ENCODE measurements at places on chromosomes 5 and 9. TPM values are rescaled to one million over a fixed set of nuclear protein-coding genes. Genes with fewer than 3 reads are reported as not detected.

Gene IL4
- not detected for total RNA-seq

Gene GLRA1
- total RNA-seq = not detected

Gene OLFML2A
- 2.1 TPM for total RNA-seq

Gene FAM81B
- not detected for total RNA-seq

Gene SLC36A2
- total RNA-seq = not detected

Gene C9orf153
- total RNA-seq = 1.1 TPM

Gene CDHR2
- total RNA-seq = 0.05 TPM

Gene AGXT2
- total RNA-seq = not detected

Gene ALDOB
- total RNA-seq = not detected

Gene RNF208
- 0.30 TPM for total RNA-seq

Gene IL33
- 470 TPM for total RNA-seq

Gene ZDHHC11
- 2.1 TPM for total RNA-seq

Gene SPATA31A5
- total RNA-seq = not detected

Gene OBP2B
- total RNA-seq = not detected

Gene CORO2A
- total RNA-seq = 0.30 TPM

Gene HRCT1
- total RNA-seq = 0.51 TPM

Gene TBC1D2
- 26.7 TPM for total RNA-seq

Gene SH3RF2
- 7.7 TPM for total RNA-seq

Gene IL9
- total RNA-seq = not detected

Gene MARCHF11
- total RNA-seq = not detected

Gene PTRH1
- total RNA-seq = 9.8 TPM

Gene PHF24
- 0.30 TPM for total RNA-seq

Gene FOXI1
- total RNA-seq = not detected

Gene TPPP
- 0.37 TPM for total RNA-seq

Gene NTRK2
- under 0.01 TPM for total RNA-seq

Gene CDH6
- total RNA-seq = 82.3 TPM

Gene SLCO6A1
- not detected for total RNA-seq

Gene LCN9
- not detected for total RNA-seq

Gene SH2D3C
- 0.18 TPM for total RNA-seq

Gene SLC27A6
- total RNA-seq = under 0.01 TPM

Gene SWI5
- 38.0 TPM for total RNA-seq

Gene ELOVL7
- total RNA-seq = not detected

Gene SPARC
- 3,745 TPM for total RNA-seq

Gene NIPAL4
- 0.14 TPM for total RNA-seq

Gene DNAI1
- total RNA-seq = not detected

Gene LECT2
- total RNA-seq = not detected

Gene PCDHGA1
- total RNA-seq = 0.69 TPM

Gene FKBP15
- total RNA-seq = 18.1 TPM

Gene SLC34A3
- total RNA-seq = not detected

Gene NDOR1
- total RNA-seq = 2.7 TPM

Gene PTGDS
- 21.4 TPM for total RNA-seq

Gene LCN15
- not detected for total RNA-seq

Gene TEX48
- total RNA-seq = not detected

Gene SSBP2
- total RNA-seq = 14.7 TPM

Gene PLPP7
- 6.1 TPM for total RNA-seq

Gene NUTM2G
- not detected for total RNA-seq

Gene ADAMTS16
- total RNA-seq = 3.9 TPM

Gene CTNND2
- total RNA-seq = under 0.01 TPM

Gene ACTBL2
- total RNA-seq = 0.89 TPM

Gene CLTB
- 86.4 TPM for total RNA-seq

Gene CDX1
- not detected for total RNA-seq
